ENCODE measurements at places on chromosomes 2 and 18.
A peak's percentile ranks its signal among the peaks of the same experiment; 100 is the strongest.

DNA sequence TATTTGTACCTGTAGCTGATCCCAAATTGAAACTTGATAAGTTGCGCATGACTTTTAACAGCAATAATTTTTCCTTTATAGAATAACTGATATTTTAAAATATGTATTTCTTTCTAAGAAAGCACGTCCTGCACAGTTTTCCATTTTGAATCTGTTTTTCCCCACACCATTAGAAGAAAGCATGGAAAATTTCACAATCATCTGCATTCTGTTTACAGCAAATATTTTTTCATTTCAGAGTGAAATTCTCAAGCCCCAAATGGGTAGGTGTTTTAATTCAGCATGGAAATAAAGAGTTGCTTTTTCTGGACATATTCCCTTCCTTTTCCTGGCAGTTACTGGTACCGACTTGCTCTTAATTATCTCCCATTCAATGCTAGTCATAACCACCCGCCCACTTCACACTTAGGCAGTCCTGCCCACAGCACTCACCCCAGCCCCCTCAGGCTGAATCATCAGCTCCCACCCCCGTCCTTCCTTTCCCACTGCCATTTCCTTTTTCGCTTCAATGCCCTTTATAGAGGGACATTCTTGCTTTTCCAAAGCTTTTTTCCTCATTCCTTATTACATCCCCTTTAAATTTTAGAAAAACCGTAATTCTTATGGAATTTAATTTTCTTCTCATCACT lies 89.2 kb upstream of the GLS start:
- peak; percentile 79 for DNase-seq

GRCh38 chr18:48891721-48892120 lies 59.0 kb downstream of the SMAD7 start:
- no peak for DNase-seq

DNA sequence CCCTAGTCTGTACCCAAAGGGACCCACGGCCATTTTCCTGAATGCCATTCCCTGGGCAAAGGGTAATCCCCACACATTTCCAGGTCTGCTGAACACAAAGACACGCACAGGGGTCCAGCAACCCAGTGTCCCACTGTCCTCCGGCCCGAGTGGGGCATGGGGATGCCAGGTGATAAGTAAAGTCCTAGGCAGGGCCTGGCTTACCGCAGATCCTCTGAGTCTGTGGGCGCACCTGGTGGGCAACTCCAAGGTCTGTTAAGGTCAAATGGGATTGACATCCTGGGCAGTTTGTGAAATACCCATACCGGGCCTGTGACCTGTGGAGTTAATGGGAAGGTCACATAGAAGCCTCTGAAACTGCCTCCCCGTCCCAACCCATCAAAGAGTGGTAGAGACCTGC lies 116.1 kb downstream of the EIPR1 start:
- no peak for DNase-seq

GRCh38 chr2:7567646-7568045 lies 650.4 kb downstream of the RNF144A start:
- DNase-seq: no peak

DNA sequence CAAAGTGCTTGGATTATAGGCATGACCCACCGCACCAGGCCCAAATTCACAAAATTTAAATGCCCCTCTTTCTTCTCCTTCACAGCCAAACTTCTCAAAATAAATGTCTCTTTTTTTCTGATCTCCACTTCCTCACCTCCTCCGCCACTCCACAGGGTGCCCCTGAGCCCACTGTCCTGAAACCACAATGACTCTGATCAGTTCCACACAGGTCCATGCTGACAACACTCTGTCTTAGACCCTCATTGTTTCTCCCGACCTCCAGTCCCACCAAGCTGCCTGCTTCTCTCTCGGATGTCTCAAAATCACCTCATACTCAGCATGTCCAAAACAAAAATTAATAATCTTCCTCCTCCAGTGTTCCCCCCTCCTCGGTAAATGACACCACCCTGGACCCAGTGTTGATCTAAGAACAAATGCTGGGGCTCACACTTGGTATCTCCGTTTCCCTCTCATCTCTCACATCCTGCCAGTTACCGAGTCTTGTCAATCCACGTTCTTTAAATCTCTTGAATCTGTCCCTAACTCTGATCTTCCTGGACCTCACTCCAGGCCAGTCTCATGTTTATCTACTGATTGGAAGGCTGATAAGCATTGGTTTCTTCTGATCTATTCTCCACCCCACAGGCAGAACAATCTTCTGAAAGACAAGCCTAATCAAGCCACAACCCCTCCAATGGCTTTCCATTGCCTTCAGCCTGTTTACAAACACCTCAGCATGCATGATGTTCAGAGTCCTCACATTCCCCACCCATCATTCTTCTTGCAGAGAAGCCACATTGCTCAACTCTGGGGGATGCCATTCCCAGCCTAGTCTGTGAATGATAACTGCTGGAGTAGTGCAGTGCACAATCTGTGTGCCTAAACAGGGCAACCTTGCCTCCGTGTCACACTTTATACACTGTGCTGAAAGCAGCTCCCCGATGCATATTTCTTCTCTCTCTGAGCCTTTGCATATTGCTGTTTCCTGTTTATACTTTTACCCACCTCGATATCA lies 12.4 kb upstream of the ANKRD44 start:
- no peak for DNase-seq
